ENCODE measurements at places on chromosomes 3 and 15.

DNA sequence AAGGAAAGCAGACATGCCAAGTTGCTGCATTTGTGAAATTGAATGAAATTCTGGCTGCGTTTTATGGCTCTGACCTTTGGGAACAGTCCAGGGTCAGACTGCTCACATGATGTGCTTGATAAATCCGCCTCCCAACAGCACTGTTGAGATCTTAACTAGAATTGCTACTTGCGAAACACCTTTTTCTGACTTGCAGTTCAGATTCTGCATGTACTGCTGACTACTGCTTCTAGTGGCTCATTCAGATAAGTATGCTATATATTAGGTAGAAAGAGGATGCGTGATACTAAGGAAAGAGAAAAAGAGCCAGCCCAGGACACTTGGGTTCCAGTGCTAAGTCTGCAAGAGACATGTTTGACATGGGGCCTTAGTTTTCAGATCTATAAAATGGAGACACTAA, 129.4 kb downstream of the LPP start:
- no peak for DNase-seq

DNA sequence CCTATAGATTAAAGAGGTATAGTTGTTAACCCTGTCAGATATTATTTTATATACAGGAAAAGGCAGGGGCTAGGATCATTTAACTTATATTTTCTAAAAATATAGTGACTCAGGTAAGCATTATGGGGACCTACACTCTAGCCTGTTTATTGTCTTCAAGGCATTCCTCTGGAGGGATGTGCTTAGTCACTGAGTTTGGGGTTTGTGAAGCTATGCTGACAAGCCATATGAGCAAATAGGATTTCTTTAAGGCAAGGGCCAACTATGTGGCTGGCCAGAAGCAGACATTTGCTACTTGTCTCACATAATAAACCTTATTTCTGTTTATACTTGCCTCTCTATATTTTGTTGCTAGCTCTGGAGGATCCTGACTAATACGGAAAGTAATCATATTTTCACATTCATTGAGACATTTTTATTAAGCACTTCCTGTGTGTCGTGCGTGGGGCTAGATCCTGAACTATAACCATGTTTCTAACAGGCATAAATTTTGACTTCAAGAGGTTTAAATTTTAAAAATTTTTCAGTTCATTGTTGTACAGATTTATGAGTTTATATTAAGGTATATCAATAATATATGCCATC, 153.4 kb downstream of the OTOL1 start:
- no peak for DNase-seq

GRCh38 chr3:120648290-120648689, 33.7 kb downstream of the HGD start:
- no peak for DNase-seq

DNA sequence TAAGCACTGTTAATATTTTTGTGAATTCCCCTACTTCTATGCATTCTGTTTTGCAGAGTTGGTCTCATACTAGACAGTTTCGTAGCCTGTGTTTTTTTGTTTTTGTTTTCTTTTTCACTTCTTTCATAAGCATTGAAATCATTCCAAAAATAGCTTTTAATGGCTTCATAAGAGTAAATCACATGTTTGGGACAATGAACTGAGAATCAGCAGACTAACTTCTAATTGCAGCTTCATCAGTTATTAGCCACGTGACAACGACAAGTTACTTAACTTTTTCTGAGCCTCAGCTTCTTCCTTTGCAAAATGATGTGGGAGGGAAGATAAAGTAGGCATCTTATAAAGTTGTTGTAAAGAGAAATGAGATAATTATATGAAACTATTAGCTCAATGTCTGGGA, 124.8 kb downstream of the LIPC start:
- DNase-seq: no peak

- no peak for DNase-seq
Measured at GRCh38 chr3:48991851-48992545, 2.0 kb downstream of the P4HTM start.

DNA sequence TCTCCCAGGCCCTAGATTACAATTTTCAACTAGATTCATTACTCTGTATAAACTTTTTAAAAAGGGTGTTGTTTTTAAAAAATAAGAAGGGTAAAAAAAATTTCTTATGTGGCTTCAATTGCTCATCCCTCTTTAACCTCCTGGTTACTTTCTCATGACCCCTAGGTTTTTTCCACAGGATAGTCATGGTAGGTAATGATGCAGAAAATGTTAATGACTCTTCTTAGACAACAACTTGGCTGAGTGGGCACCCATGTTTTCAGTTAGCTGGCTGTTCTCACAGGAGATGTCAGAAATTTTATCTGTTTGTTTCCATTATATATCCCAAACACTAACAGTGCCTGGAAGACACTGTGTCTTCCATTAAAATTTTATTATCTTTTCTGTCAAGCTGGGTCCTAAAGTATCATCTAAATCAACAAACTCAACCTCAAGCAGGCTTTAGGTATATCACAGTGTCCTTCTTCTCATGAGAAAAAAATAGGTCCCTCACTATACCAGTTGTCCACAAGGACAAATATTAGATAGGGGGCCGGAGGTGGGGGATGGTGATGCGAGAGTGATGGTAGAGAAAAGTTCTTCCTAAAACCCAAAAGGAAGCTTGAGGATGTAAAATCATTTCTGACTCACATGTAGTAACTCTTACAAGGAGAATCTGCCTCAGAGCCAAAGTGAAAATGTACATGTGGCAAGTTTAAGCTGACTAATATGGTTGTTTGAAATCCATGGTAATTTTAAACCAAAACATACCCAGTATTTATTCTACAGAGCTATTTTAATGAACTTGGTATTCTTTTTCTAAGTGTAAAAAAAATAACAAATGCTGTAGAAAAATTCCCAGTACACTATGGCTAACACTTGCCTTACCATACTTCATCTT, 43.3 kb downstream of the PLOD2 start:
- DNase-seq: peak; percentile 87

GRCh38 chr15:79442911-79443310, 10.8 kb downstream of the MINAR1 start:
- DNase-seq: no peak

GRCh38 chr3:51391566-51392354, 675 bp downstream of the RBM15B start:
- DNase-seq: peak; percentile 46

- DNase-seq: no peak
Measured at GRCh38 chr3:81301230-81301629, 460.2 kb downstream of the GBE1 start.

DNA sequence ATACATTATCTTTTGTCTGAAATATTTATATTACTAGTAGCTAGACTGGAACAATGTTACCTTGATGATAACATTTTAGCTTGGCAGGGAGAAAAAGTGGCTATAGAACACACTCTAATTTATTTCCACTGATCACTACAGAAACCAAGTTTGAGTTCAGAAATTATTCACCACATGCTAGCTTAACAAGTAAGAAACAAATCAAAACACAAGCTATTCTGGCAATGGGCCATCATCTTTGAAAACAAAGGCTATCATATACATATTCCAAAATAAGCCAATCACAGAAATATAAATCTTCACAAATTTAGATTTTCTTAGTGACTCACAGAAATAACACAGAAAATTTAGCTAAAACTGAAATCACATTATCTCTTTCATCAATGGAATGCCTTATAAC, 17.1 kb downstream of the AQR start:
- DNase-seq: no peak

DNA sequence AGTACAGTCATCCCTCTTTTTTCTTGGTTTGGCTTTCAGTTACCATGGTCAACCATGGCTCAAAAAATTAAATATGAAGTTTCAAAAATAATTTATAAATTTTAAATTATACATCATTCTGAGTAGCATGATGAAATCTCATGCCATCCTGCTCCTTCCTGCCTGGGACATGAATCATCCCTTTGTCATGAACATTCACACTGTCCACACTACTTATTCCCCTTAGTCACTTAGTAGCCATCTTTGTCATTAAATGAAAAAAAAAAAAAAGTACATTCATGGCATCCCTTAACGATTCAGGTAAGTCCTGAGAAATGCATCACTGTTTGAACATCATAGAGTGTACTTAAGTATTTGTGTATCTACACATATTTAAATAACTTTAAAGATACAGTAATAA, 1046.3 kb downstream of the ROBO2 start:
- DNase-seq: peak; percentile 83

DNA sequence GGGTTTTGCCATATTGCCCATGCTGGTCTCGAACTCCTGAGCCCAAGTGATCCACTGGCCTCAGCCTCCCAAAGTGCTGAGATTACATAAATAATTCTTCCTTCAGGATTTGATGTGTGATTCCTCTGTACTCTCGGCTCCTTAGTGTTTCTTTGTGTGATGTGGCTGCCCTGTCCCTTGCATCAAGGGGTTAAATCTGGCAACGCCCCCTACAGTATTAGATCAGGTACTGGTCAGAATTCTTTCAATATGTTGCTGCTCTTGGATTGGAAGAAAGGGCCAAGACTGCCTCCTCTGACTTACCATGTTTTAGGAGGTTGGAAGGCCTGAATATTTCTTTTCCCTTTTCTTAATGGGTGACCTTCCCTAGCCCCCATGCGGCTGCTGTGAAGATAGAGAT, 390.6 kb upstream of the WNT5A start:
- no peak for DNase-seq

- DNase-seq: no peak
Measured at GRCh38 chr15:67103021-67103420, 37.6 kb downstream of the SMAD3 start.

GRCh38 chr15:69299943-69300588, 1.4 kb downstream of the PAQR5 start:
- DNase-seq: peak; percentile 49

DNA sequence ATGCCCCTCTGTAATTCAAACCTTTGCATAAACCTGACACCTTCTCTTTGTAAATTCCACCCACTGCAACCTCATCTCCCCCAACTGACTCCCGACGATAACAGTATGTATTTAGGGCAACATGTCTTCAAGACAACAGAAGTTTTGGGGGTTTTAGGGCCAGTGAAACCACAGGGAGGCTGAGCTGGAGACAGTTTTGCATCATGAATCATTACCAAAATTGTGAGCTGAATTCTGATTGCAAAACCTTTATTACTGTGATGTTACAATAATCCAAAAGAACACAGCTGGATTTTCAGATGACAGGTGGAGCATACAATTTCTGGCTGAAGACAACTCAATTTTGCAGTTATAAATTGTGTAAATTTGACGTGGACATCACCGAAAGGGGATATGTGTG, 281.3 kb upstream of the TTC14 start:
- no peak for DNase-seq

GRCh38 chr3:191792580-191792979, 331.6 kb downstream of the PYDC2 start:
- DNase-seq: peak; percentile 26

DNA sequence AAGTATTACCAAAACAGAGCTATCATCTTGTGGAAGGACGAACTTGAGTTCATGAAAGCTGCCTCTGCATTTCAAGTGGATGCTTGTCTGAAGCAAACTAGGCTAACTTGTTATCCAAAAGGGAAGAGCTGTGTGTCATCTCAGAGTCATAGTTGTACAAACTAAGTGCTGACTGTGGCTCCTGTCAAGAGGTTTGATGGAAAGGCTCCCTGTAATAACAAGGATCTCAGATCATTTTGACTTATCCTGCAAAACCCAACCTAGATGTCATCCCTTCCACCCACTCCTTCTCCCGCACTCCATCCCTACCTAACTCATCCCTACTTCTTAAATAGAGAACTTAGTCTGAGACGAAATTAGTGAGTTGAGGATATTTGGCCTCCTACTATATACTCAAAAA, 110.8 kb downstream of the NR2E3 start:
- peak; percentile 6 for DNase-seq

DNA sequence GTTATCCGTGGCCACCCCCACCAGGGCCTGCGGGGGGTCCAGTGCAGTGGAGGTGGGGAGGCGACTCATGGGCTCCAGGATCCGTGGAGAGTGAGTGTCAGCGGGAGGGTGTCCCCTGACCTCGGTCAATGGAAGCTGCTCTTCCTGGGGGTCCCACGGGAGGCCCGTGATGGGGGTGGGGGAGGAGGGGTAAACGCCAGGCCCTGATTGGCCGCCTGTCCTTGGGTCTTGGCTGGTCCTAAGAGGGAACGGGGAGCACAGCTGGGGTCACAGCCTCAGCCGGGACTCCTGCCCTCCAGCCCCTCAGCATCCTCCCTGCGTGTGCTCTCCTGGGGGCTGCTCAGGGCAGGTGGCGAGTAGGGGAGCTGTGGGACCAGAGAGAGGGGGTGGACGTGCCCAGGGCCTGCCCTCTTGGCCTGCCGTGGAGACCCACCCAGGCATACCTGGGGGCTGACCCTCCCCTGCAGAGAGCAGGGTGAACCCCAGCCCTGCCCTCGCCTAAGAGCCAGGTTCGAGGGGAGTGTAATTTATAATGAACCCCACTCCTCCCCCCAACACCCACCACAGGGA, 184.6 kb downstream of the GOLGA6L6 start:
- DNase-seq: no peak

DNA sequence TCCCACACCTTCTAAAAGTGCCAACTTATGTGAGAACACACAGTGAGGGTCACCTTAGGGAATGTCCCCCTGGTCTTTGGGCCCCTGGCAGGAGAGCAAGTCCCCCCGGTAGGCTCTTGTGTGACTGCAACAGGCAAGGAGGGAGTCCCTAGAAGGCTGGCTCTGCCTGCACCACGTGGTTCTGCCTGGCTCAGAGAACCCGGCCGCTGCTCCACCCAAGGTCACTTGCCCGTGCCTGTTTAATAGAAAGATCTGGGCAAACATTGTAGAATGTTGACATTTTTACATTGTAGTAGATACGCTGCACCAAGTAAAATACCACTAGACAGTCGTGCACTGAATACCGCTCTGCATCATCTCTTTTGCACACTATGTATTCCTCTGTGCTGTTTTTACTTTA, 21.9 kb downstream of the GABRA5 start:
- no peak for DNase-seq

- DNase-seq: no peak
Measured at GRCh38 chr3:102163818-102164154, 271.0 kb upstream of the ZPLD1 start.

GRCh38 chr3:10465161-10465560, 40.2 kb downstream of the ATP2B2 start:
- DNase-seq: no peak

GRCh38 chr3:64748244-64748904, 60.6 kb upstream of the ADAMTS9 start:
- DNase-seq: no peak

DNA sequence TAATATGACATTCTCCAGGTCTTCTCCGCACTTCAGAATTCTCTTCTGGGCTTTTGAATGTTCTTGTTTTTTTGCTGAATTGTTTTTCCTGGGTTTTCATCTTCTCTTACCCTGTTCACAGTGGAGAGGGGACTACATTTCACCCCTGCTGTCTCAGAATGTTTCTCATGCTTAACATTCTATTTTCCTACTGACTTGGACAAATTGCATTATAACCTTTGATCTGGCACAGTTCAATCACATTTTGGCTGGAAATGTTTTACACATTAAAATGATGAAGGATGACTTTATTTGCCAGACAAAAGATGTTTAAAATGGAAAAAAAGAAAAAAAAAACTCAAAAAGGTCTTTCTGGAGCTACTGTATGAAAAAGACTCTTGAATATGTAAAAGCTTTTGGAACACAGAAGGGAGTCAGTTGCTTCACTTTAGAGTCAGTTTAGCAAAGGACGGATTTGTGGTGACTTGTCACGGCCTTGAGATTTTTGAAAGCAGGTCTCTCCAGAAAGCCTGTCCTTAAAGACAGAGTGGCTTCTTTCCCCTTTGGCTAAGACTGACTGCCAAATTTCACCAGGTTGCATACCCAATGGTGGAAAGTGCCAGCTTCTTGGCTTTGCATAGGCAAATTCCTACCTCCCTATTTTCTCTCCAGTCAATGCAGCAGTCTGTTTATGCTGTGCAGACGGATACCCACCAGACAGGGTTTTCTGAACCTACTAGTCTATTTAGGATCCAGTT, 401.0 kb upstream of the TBL1XR1 start:
- no peak for DNase-seq

Data from kidney tubule cell (primary cell).